Ovary (tissue), 10 donors: ENCODE measurements at places on chromosomes 11 and 22. TPM values are rescaled to one million over a fixed set of nuclear protein-coding genes. Genes with fewer than 3 reads are reported as not detected.

DNA sequence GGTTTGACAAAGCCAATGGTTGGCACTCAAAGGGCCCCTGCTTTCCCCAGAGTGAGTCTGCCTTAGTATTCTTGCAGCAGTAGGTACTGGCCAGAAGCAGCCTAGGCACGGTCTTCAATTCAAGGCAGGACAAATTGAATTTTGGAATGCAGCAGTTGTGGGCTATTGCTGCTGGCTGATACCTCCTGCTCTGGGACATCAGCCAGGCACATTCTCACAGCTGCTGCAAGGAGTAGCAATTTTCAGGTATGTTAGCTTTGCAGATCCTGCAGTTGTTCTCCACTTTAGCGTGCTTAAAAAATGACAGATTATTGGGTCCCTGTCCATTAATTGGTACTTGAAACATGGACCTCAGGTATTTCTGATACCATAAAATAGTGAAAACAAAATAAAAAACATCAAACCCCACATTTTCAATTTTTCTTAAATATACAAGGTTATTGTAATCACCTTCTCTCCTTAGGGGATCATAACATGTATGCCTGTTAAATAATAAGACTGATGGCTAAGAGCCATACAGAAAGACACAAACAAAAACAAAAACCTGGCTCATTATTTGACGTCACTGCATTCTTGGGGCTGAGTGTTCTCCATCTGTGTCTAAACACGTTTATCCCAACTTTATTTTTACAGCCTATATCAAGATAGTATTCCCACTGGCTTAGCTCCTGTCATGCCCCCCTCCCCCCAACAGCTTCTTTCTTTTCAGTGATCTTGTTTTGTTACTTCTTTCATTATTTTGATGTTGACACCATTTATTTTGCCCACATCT lies 85.1 kb upstream of the CARD18 start:
- H3K36me3 ChIP-seq = no peaks in the 10 kb centered on the region
- peaks cover 2% of the 10 kb centered on the region for H3K4me1 ChIP-seq
- H3K27me3 ChIP-seq = no peaks in the 10 kb centered on the region
- no peak overlapping the region for H3K27ac ChIP-seq
- no peak overlapping the region for H3K4me3 ChIP-seq
- no peak for DNase-seq

DNA sequence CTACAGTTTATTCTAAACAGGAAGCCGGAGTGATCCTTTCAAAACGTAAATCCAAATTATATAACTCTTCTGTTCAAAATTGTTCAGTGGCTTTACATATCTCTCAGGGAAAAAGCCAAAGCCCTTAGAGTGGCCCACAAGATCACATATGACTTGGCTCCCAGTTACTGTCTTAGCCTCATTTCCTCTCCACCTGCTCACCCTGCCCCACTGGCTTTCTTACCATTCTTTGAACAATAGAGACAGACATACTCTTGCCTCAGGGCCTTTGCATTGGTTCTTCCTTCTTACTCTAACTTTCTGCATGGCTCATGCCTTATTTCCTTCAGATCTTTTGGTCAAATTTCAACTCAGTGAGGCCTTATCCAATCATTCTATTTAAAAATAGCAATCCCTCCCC lies 52.1 kb downstream of the STIM1 start:
- no peak overlapping the region for H3K27ac ChIP-seq
- H3K4me1 ChIP-seq = peaks cover 11% of the 10 kb centered on the region
- H3K4me3 ChIP-seq = no peak overlapping the region
- H3K36me3 ChIP-seq = no peaks in the 10 kb centered on the region

DNA sequence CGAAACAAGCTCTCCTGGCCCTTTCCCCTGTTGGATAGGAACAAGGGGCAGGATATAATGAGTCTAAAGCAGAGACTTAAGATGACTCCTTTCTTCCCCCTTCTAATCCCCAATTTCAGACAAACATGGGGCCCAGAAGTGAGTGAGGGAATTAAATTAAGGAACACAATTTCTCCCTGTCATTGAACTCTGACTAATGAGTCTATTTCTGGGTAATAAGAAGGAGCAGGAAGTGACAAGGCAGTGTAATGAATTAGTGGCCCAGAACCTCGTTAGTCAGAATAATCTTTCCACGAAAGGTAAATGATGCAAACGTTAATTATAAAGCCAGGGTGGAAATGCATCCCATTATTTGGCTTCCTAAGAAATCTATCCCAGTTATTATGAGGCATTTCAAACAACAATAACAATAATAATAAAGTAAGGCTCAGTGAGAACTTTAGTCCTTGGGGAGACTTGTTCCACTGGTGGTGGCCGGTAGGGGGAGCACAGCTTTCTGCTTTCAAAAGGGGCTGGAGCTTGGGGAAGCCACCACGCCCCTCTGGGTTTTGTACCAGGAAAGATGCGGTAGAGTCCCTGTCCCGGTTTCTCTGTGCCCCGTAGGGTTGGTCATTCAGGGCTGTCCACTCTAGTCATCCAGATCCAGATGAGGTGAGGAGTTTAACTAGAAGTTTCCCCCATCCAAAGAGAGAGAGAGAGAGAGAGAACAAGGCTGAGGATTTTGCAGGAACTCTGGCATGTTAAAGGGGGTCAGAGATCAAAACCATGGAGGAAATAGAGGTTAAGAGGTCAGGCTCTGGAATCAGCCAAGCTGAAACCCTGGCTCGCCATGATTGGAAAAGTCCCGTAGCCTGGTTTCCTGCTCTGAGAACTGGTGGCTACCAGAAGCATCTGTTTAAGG lies 298.3 kb downstream of the NTM start:
- no peaks in the 10 kb centered on the region for H3K4me1 ChIP-seq
- H3K4me3 ChIP-seq = no peak overlapping the region
- H3K27ac ChIP-seq = no peak overlapping the region
- DNase-seq = no peak
- H3K27me3 ChIP-seq = no peaks in the 10 kb centered on the region

GRCh38 chr11:18668131-18668530 lies 30.4 kb upstream of the TMEM86A start:
- no peak overlapping the region for H3K27ac ChIP-seq
- H3K4me1 ChIP-seq = no peaks in the 10 kb centered on the region
- no peaks in the 10 kb centered on the region for H3K36me3 ChIP-seq
- H3K4me3 ChIP-seq = no peak overlapping the region

The KMT5B gene
- total RNA-seq = 25.5 TPM

The SDHD gene
- 85.9 TPM for total RNA-seq

The MS4A15 gene
- not detected for total RNA-seq

The UBQLN3 gene
- 10.6 TPM for total RNA-seq

The CRYBA4 gene
- not detected for total RNA-seq
